ENCODE measurements at places on chromosomes 7 and 10.

- DNase-seq, result no peak
Observed at GRCh38 chr7:30140456-30140855, 5.7 kb downstream of the MTURN start.

GRCh38 chr7:113790025-113790424 lies 128.8 kb downstream of the PPP1R3A start:
- no peak for DNase-seq

- DNase-seq, result no peak
Observed at GRCh38 chr10:17062009-17062408, 67.6 kb downstream of the CUBN start.

- no peak for DNase-seq
Observed at GRCh38 chr10:120818301-120818700, 32.9 kb upstream of the WDR11 start.

DNA sequence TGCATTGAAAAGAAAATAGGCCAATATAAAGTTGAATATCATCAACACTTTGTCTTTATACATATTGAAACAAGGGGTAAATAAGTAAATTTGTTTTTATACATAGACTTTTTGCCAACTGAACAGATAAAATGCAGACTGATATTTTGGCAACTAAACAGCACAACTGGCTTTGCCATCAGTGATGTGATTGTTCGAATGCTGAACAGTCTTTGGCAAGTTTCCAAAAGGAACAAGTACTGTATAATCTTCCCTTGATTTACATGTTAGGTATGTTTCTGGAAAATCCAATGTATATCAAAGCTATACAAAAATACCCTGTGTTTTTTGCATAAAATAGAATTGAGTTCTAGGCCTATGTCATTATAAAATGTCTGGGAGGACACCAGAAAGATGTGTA lies 18.2 kb upstream of the ANKRD1 start:
- DNase-seq, result no peak

- no peak for DNase-seq
Observed at GRCh38 chr7:47992446-47992845, 13.0 kb upstream of the HUS1 start.

- no peak for DNase-seq
Observed at GRCh38 chr7:149099058-149099457, 8.5 kb upstream of the ZNF786 start.

- no peak for DNase-seq
Observed at GRCh38 chr10:25562547-25562946, 371.5 kb upstream of the MYO3A start.

- no peak for DNase-seq
Observed at GRCh38 chr7:37495574-37496184, 47.0 kb upstream of the ELMO1 start.

DNA sequence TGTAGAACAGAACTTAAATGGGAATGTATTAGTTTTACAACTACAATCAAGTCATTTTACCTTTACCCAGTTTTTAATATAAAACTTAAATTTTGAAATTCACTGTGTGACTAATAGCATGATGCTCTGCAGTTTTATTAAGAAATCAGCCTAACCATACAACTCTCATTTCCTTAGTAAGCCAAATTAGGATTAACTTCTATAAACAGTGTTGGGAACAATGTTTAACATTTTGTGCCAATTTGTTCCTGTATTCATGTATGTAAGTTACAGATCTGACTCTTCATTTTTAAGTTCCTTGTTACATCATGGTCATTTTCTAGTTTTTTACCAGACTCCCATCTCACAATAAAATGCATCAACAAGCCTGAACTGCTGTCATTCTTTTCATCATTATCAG lies 209.8 kb downstream of the ZEB1 start:
- no peak for DNase-seq

- no peak for DNase-seq
Observed at GRCh38 chr10:61159253-61159652, 215.3 kb upstream of the RHOBTB1 start.

DNA sequence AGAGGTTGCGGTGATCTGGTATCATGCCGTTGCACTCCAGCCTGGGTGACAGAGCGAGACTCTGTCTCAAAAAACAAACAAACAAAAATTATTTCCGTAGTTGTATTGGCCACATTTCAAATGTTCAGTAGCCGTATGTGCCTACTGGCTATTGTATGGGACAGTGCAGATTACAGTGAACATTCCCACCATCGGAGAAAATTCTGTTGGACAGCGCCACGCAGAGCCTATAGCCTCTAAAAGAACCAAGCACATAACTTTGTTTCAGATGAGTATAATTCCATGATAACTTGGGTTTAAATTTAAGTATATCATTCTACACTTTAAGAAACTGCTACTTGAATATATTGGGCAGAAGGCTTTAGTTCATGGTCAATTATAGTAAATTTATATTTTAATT lies 5.4 kb downstream of the TMEM178B start:
- no peak for DNase-seq

DNA sequence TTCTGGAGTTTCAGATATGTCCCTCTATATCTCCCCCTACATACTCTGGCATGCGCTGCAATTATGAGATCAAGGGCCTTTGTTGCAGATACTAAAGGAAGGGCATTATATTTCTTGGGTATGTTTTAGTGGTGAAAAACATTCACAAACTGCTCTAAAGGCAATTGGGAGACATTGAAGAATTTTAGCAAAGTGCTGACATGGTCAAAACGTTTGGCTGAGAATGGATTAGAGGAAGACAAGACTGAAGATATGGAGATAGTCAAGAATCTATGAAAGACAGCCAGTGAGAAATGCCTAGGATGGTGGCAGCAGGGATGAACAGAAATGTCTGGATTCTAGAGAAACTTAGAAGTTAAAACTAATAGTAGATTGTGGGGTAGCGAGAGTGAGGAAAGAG lies 104.5 kb upstream of the CABCOCO1 start:
- no peak for DNase-seq

DNA sequence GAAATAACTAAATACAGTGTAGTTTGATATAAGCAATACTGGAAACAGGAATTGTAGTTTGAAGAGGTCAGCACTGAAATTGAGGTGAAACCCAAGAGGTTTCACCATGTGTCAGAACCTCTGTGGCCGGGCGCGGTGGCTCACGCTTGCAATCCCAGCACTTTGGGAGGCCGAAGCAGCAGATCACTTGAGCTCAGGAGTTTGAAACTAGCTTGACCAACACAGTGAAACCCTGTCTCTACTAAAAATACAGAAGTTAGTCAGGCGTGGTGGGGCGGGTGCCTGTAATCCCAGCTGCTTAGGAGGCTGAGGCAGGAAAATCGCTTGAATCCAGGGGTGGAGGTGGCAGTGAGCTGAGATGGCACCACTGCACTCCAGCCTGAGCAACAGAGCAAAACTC lies 13.7 kb downstream of the AHCYL2 start:
- no peak for DNase-seq
